ENCODE measurements at places on chromosomes 1 and 21. TPM values are rescaled to one million over a fixed set of nuclear protein-coding genes. Genes with fewer than 3 reads are reported as not detected.

GRCh38 chr1:51907079-51907702 lies 28.7 kb upstream of the NRDC start:
- DNase-seq, result no peak

GRCh38 chr1:12435639-12436344 lies 182.2 kb downstream of the DHRS3 start:
- DNase-seq, result peak; percentile 96

GRCh38 chr1:224594851-224595250 lies 21.3 kb upstream of the CNIH3 start:
- no peak for DNase-seq

DNA sequence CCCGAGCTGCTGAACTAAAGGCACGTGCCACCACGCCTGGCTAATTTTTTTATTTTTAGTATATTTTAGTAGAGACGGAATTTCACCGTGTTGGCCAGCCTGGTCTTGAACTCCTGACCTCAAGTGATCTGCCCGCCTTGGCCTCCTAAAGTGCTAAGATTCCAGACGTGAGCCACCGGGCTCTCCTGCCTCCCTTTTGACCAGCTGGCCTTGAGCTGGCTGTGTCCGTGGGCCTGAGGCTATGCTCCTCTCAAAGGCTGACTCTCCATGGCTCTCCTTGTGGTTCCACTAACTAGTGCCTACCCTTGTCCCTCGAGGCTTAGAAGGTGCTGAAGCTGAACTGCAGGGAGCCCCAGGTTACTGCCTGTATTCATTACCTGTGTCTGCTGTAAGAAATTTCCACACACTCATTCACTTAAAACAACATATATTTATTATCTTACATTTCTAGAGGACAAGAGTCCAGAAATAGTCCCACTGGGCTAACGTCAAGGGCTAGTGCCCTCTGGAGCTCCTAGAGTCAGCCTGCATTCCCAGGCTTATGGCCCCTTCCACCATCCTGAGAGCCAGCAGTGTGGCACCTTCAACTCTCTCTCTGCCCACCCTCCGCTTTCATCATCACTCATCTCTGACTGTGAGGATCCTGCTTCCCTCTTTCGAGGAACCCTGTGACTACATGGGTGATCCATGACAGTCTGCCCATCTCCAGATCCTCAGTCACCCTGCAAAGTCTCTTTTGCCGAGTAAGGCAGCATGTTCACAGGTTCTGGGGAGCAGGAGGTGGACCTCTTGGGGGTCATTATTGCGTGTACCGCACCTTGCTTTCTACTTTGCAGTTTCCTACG lies 34.9 kb downstream of the ETS2 start:
- no peak for DNase-seq

DNA sequence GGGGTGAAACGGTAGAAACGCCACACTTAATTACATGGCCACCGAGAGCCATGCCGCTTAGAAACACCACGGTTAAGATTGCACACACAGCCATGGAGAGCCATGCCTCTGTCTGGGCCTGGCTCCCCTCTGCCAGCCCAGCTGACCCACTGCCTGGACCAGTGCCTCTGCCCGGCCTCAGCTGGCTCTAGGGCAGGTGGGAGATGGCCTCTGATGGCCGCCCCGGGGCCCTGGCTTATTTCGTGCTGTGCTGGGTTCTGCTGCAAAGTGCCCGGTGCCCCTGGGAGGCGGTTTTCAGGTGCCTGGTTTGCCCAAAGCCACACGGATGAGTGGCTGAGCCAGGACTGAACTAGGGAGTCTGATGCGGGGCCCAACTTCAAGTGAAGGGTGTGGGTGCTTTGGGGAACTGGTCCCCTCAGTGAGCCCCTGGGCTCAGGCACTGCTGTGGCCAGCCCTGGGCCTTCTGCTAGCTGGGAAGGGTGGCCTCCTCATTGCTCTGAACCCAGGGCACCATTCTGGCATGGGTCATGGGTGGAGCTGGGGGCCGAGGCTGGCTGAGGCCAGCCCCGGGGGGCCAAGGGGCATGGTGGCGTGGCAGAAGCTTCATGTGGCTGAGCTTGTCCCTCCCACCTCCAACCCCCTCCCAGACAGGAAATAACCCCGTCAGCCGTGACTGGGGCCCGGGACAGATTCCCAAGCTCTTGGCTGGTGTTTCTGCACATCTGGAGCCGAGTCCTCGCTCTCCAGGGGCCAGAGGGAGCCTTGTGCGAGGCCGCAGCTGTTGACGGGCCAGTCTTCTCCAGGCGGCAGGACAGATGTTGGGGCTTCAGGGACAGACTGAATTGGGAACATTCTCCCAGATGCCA lies 1.9 kb upstream of the GPR153 start:
- no peak for DNase-seq

DNA sequence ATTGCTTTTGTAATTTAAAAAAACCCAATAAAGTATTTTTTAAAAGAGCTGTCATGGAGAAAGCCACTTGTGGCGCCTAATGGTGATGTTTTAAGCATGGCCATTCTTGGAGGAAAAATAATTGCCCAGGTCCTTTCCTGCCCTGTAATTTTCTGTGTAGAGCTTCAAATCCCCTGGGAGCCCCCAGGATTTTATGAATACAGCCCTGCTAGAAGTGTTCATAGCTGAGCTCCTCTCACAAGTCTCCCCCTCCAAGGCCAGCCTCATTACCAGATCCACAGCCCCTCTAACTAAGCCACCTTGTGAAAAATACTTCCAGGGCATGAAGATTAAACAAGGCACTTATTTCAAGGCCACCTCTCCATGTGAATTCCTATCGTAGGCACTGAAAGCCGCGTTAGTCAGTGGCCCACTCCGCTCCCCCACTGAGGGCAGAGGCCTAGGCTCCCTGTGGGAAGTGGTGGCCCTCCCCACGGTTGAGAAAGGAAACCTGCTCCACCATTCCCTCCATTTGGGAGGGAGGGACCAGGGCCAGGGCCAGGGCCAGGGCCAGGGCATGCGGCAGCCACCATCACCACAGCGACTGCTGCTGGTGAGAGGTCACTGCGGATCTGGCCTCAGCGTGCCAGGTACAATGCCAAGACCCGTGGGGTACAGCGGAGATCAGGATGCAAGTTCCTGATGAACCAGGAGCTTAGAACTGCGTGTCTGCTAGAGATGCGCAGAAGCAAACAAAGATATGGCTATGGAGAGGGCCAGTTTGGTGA lies 83.1 kb downstream of the KCNN3 start:
- DNase-seq, result no peak

- no peak for DNase-seq
These were observed at the start of gene CD48 for GRCh38 chr1:160711602-160712311. TSS of gene CD48 (minus strand) at chr1:160711822. CDS start at chr1:160711763, 59 bp downstream.

GRCh38 chr1:185315445-185316071 lies 1.5 kb downstream of the IVNS1ABP start:
- no peak for DNase-seq

- DNase-seq, result peak; percentile 71
These were observed at the start of gene BCAR3 for GRCh38 chr1:93681101-93681988. TSS of gene BCAR3 (minus strand) at chr1:93681837. CDS start at chr1:93674930, 6,907 bp downstream.

- peak; percentile 61 for DNase-seq
These were observed 730 bp downstream of the ZCCHC17 start for GRCh38 chr1:31297277-31298247.

GRCh38 chr1:21638531-21639341 lies 30.4 kb downstream of the RAP1GAP start:
- no peak for DNase-seq

GRCh38 chr1:80531182-80531581 lies 1269.6 kb upstream of the ADGRL2 start:
- no peak for DNase-seq

- DNase-seq, result no peak
These were observed 61.1 kb downstream of the FMN2 start for GRCh38 chr1:240152611-240153297.

The SHC1 gene
- polyA plus RNA-seq, result 324 TPM

The MYOG gene
- polyA plus RNA-seq, result not detected

The TBCE gene
- 10.0 TPM for polyA plus RNA-seq

The EDN2 gene
- polyA plus RNA-seq, result not detected

The SPRR2D gene
- polyA plus RNA-seq, result not detected

The TFF3 gene
- 1.8 TPM for polyA plus RNA-seq

The CALML6 gene
- 0.19 TPM for polyA plus RNA-seq

The SPRR1A gene
- polyA plus RNA-seq, result not detected

The CDK11B gene
- polyA plus RNA-seq, result 16.4 TPM

The PIGR gene
- polyA plus RNA-seq, result not detected

The IGSF21 gene
- not detected for polyA plus RNA-seq

The CFHR3 gene
- not detected for polyA plus RNA-seq

Data from endothelial cell of umbilical vein (primary cell).